ENCODE measurements at places on chromosomes 1 and 21. TPM values are rescaled to one million over a fixed set of nuclear protein-coding genes. Genes with fewer than 3 reads are reported as not detected.

The TTC39A gene
- total RNA-seq, result 0.88 TPM

The RGS7 gene
- 0.59 TPM for total RNA-seq

The CFAP107 gene
- total RNA-seq, result not detected

The RGS16 gene
- 0.29 TPM for total RNA-seq

The FMO4 gene
- 8.5 TPM for total RNA-seq

The CD34 gene
- total RNA-seq, result under 0.01 TPM

The SLC25A34 gene
- 1.5 TPM for total RNA-seq

The GSTM1 gene
- total RNA-seq, result not detected

The PDC gene
- total RNA-seq, result not detected

The APCS gene
- total RNA-seq, result not detected

The IRF6 gene
- total RNA-seq, result under 0.01 TPM

The SASS6 gene
- 2.5 TPM for total RNA-seq

The TRIM58 gene
- 0.36 TPM for total RNA-seq

All from osteoblast (primary cell).